ENCODE measurements at places on chromosomes 7 and 10.

- DNase-seq = no peak
Measured at GRCh38 chr10:104359811-104360210, 6.2 kb downstream of the CFAP58 start.

- no peak for DNase-seq
Measured at GRCh38 chr10:49133706-49134248, at the start of gene FAM170B. FAM170B (minus strand) TSS chr10:49134021; CDS start chr10:49133918, 103 bp downstream.

DNA sequence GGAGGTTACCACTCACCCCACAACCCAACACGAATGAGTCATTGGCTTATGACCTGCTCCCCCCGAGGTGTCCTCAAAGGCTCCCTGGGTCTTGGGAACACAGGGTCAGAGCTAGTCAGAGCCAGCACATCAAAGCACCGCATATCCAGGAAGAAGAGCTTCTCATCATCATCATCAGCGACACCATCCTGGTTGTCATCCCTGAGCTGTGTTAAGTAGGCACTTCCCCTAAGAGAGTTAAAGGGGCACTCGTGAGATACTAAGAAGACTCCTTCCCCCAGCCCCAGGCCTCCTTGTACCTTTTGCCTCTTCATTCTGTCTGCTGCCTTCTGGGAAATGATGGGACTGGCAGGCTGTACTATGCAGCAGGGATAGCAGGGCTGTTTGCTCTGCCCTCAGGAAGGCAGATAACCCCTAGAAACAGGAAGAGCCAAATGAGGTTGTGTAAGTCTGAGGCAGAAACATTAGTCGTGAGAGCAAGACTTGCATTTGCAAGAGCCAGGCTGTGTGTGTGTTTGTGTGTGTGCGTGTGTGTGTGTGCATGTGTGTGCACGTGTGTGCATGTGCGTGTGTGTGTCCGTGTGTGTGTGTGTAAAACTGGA lies 11.1 kb upstream of the CPA1 start:
- DNase-seq = no peak

DNA sequence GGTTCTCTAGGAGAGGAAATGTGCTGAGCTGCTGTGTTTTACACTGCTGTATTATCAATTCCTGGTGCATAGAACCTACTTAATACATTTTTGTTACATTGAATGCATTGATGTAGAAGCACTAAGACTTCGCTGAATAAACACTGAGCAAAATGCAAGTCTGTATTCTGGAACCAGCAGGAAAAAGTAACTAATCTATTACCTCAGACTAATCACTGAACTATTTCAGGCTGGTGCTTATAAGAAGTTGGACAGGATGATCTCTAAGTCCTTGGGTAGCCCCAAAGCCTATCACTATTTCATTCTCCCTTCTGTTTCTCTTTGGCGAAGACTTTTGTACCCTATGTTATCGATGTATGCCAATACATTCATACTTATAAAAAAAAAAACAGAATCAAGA lies 87.2 kb upstream of the LRRTM3 start:
- no peak for DNase-seq

DNA sequence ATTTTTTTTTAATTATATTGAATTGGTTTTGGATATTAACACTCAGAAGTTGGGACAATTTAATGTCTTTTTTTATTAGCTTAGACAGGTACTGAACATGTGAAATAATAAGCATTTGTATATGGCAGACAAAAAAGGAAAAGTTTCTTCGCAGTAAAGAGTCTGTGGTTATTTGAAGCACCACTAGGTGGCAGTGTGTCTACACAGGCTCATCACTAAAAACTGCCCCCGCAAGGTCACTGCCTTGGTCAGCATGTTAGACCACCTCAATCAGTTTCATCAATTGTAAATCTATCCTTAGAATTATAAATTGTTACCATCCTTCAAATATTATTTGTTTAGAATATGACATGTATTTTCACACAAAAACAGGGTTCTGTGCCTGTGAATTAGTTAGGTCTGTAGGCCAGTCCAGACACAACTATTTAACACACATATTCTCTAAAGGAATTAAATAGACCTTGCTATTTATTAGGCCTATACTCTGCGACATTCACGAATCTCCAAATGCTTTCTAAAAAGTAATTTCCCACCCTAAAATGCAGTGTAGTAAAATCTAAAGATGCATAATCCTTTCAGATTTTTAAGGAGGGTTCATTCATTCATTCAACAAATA lies 17.0 kb downstream of the PNLIPRP3 start:
- DNase-seq = peak; percentile 47

- no peak for DNase-seq
Measured at GRCh38 chr10:78070726-78071125, 37.1 kb downstream of the RPS24 start.

DNA sequence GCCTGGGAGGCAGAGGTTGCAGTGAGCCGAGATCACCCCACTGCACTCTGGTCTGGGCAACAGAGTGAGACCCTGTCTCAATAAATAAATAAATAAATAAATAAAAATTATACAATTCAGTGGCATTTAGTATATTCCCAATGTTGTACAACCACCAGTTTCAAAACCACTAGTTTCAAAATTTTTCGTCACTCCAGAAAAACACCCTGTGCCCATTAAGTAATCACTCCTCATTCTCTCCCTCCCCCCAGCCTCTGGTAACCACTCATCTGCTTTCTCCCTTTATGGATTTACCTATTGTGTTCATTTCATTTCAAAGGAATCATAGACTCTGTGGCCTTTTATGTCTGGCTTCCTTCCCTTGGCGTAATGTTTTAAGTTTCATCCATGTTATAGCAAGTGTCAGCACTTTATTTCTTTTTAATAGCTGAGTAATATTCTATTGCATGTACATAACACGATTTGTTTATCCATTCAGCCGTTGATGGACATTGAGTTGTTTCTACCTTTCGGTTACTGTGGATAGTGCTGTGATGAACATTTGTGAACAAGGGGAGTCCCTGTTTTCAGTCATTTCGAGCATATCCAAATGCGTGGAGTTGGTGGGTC lies 29.4 kb upstream of the GOLGA7B start:
- no peak for DNase-seq

Data from LoVo (cell line).